Muscle of back (tissue), 13 donors: ENCODE measurements at places on chromosomes 1 and 21.
A peak's percentile ranks its signal among the peaks of the same experiment; 100 is the strongest.

DNA sequence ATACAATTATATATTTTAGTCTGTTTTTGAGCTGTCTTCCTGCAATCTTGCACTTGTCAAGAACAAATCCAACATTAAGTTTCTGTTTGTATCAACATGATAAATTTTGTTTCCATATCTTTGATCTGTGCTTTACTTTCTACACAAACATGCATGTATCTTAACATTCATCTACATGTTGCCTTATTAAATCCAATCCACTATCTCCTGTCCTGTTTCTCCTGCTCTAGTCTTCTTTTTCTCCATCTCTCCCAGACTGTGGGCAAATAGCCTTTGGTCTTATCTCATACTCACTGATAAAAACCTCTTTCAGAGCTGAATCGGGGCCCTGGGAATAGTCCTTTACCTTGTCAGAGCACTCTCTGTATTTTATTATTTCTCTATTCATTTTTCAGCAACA lies 101.3 kb downstream of the PLPPR4 start:
- DNase-seq = no peak

DNA sequence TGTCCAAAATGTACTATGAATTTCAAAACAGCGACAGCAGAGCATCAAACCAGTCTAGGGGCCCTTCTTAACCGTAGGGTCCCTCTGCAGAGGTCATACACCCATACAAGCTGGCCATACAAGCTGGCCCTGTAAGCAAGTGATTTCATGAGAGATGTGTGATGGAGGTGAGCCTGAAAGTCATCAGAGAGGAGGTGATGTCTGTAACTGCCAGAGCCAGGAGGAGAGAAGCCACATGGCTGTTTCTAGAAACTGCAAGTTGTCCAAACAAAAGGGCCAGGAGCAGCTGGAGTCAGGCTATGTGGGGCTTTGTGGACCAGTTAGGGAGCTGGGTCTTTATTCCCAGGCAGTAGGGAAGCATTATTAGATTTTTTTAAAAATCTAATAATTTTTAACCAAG lies 14.8 kb upstream of the SERINC2 start:
- no peak for DNase-seq

DNA sequence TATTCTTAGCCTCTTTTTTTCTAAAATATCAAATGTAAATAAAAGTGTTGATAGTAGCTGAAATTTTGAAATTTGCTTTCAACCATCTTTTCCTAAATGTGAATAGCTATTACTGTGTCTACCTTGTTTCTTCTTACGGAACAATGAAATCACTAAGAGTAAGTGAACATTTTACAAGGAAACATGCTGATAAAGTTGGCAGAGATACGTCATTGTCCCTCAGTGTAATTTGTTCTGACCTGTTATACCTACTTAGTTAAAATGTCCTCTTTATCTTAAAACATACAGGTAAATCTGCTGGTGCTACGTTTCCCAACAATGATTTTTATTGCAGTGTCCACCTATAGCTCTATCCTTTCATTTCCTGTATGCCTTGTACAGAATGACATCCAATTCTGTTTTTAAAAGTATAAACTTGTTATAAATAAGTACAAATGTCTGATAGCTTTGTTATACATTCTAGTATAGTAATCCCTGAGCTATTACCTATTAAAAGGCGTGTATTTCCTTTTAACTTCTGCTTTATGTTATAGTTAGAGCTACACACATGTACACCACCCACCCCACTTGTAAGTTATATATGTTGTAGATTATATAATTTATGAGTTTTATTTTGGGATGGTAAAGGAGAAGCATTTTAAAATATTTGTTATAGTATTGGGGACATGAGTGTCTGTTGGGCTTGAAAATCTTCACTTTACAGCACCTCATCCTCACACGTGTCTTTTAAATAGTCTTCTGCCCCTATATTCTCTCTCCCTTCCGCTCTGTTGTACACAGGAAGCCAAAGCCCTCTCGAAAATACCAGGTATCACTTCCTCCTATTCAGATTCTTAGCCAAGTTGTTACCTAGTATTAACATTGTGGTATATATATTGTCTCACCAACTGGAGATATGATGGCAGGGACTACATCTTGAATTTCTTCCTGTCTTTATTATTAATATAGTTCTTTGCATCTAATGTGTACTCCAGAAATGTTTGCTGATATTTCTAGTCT lies 25.2 kb downstream of the LAMC1 start:
- DNase-seq = no peak

DNA sequence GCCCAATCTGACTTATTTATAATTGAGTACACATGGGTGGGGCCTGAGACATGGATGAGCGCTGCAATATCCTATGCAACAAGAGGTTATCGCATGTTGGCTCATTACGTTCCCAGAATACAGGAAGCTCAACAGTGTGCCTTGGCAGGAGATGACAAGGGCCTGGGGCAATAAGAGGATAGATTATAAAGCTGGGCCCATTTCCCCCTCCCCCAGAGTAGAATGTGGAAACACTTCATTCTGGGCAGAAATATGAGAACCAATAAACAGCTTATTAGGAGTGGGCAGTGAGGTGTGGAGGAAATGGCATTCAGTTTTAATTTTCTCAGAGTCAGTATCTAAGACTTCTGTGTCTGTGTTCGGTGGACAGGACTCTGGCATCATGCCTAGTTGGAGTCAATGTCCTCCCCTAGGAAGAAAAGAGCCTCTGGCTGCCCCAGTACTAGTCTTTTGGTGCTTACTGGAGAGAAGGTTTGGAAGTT lies 92.8 kb downstream of the PIK3R3 start:
- peak; percentile 49 for DNase-seq

GRCh38 chr1:11674488-11674887 lies 6.5 kb downstream of the MAD2L2 start:
- DNase-seq = no peak

DNA sequence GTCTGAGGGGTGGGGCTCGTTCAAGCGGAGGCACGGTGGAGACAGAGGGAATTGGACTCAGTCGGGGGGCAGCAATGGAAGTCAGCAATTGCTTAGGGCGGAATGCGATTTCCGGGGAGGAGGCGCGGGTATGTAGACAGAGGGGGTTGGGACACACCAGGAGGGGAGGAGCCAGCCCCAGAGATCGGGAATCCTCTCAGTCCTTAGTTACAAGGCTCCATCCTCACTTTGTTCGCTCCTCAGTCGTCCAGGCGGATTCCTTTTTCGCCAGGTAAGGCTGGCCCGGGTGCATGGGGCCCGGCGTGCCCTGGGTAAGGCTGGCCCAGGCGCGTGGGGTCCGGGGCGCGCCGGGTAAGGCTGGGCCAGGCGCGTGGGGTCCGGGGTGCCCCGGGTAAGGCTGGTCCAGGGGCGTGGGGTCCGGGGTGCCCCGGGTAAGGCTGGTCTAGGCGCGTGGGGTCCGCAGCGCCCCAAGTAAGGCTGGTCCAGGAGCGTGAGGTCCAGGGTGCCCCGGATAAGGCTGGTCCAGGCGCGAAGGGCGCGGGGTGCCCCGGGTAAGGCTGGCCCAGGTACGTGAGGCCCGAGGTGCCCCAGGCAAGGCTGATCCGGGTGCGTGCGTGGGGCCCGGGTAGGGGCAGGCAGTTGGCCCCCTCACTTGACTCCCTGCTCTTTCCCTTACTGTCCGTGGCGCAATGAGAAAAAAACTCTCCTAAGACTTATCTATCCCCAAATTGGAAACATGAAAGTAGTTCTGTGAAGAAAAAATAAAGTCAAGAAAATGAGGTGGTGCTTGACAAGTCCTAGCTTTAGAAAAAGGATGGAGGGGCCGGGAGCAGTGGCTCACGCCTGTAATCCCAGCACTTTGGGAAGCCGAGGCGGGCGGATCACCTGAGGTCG lies at the start of gene L1TD1:
L1TD1 (plus strand) TSS at position 199 of the 894 bp plus-strand sequence. CDS start 11,780 bp downstream, outside the sequence.
- peak; percentile 33 for DNase-seq

GRCh38 chr1:55352811-55353180 lies 137.6 kb upstream of the USP24 start:
- DNase-seq = no peak
